H1 (cell line): ENCODE measurements at places on chromosomes 3 and 15.

DNA sequence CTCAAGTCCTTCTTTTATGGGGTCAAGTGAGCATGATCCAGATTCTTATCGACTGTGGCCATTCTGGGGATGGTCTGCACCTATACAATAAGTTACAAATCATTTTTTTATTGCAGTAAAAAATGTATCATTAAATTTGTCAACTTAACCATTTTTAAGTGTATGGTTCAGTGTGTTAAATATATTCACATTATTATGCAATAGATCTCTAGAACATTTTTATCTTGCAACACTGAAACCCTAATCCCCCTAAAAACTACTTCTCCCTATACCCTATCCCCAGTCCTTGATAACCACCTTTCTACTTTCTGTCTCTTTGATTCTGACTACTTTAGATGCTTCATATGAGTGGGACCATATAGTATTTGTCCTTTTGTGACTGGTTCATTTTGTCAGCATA lies 10.4 kb upstream of the BOC start:
- no peaks in the 10 kb centered on the region for H3K36me3 ChIP-seq
- DNase-seq = no peak
- H3K27me3 ChIP-seq = no peaks in the 10 kb centered on the region
- no peak overlapping the region for H3K4me3 ChIP-seq
- no peak overlapping the region for H3K27ac ChIP-seq

DNA sequence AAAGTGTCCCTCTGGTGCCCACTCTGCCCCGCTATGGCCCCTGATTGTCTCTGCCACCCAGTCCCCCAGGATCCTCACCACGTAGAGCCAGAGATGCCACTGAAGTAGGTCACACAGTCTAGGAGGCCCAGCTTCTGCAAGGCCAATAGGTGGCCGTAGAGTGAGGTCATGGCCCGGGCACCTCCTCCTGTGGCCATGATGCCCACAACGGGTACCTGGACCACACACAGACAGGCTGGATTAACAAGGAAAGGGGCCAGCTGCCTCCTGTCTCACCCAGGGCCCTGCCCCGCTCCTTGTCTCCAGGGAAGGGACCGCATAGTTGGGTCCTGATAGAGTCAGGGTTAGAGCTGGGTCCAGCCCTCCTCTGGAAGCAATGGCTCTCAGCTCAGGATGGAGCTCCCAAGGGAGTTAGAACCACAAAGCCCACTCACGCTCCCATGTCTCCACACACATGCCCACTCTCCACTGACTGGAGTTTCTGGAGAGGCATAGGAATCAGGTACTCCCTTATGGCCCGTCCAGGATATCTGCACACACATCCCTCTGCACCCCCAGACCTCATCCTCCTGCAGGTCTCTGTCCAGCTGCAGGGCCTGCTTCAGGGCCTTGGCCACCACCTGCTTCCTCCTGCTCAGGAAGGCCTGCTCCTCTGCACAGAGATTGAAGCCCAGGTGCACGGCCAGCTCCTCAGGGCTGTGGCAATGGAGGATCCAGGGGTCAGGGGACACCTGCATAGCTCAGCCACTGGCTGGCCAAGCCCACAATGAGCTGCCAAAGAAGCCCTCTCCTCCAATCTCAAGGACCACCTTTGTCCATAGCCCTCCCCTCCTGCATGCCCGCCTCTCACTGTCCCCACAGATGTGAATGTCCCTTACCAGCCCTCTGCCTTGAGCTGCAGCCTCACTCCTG lies 13.2 kb downstream of the PLA2G4D start:
- peaks cover 14% of the 10 kb centered on the region for H3K4me1 ChIP-seq
- no peak overlapping the region for H3K27ac ChIP-seq
- H3K36me3 ChIP-seq = no peaks in the 10 kb centered on the region
- DNase-seq = peak; percentile 49

DNA sequence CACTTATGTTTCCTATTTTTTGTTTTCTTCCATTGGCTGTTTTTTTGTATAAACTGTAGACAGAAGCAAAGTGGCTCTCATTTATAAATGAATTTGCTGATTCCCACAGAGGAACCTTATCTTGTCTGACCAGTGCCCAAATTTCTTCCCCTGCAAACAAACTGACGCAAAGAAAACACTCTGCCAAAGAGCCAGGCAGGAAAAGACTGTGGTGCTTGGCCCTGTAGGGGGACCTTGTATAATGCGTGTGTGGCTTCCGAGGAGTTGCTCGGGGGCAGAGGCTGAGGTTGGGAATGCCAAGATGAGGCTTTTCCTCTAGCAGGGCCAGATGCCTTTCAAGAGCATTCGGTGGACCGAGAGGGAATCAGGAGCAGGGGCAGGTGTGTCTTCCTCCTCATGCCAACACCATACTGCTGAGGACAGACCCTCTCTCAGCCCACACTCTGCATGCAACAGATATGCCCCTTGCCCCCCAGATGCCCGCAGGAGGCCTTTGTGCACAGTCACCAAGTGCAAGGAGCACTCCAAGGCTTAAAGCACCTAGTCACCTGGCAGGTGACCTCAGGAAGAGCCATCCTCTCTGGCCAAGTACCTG lies 104.3 kb upstream of the ABHD17C start:
- no peaks in the 10 kb centered on the region for H3K27me3 ChIP-seq
- H3K27ac ChIP-seq = no peak overlapping the region
- no peak for DNase-seq
- H3K4me1 ChIP-seq = no peaks in the 10 kb centered on the region
- no peak overlapping the region for H3K4me3 ChIP-seq

- H3K27me3 ChIP-seq = no peaks in the 10 kb centered on the region
- DNase-seq = no peak
- no peak overlapping the region for H3K27ac ChIP-seq
Observed at GRCh38 chr3:136699271-136699828, 52.8 kb downstream of the STAG1 start.

- 0 out of 2 replicates have a peak, but pooled peaks cover 2% of the 10 kb centered on the region for H3K27me3 ChIP-seq
- H3K36me3 ChIP-seq = no peaks in the 10 kb centered on the region
- DNase-seq = no peak
Observed at GRCh38 chr15:101554115-101554915, 64.8 kb upstream of the PCSK6 start.

DNA sequence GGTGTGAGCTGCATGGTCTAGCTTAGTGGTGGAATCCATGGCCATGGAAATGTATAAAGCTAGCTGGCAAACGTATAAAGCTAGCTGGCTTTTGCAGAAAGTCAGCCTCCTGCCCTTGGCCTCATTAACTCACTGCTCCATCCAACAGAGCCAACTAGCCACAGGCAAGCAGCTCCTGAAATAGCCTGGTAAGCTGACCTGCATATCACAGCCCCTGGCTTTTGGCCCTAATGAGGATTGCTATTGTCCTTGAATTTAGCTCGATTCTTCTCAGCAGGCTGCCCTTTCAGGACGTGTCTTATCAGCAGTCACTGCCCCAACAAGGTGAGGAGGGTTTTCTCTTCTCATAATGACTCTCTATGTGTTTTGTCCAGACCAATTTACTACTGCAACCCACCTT lies 446.8 kb downstream of the WDR72 start:
- no peak for DNase-seq
- no peaks in the 10 kb centered on the region for H3K36me3 ChIP-seq
- peaks cover 5% of the 10 kb centered on the region; the same call in 1 of the 2 replicates for H3K4me1 ChIP-seq
- no peaks in the 10 kb centered on the region for H3K27me3 ChIP-seq
- H3K27ac ChIP-seq = no peak overlapping the region

DNA sequence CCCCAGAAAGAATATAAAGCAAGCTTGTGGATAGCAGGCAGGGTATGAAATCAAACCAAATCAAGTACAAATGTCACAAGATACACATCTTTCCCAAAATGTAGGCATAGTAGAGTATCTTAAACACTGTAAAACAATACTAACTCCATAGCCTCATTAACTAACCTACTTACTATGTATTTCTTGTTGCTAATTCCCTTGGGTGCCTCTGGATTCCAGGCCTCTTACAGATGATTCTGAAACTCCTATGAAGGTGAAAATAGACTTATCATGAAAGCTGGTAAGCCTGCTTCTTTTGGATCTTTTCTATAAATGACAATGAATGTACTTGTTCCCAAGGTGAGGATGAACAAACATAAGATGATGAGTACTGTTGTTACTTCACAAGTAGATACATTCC lies 93.8 kb downstream of the FRMD5 start:
- H3K36me3 ChIP-seq = no peaks in the 10 kb centered on the region
- DNase-seq = no peak
- no peak overlapping the region for H3K4me3 ChIP-seq
- no peaks in the 10 kb centered on the region for H3K27me3 ChIP-seq

DNA sequence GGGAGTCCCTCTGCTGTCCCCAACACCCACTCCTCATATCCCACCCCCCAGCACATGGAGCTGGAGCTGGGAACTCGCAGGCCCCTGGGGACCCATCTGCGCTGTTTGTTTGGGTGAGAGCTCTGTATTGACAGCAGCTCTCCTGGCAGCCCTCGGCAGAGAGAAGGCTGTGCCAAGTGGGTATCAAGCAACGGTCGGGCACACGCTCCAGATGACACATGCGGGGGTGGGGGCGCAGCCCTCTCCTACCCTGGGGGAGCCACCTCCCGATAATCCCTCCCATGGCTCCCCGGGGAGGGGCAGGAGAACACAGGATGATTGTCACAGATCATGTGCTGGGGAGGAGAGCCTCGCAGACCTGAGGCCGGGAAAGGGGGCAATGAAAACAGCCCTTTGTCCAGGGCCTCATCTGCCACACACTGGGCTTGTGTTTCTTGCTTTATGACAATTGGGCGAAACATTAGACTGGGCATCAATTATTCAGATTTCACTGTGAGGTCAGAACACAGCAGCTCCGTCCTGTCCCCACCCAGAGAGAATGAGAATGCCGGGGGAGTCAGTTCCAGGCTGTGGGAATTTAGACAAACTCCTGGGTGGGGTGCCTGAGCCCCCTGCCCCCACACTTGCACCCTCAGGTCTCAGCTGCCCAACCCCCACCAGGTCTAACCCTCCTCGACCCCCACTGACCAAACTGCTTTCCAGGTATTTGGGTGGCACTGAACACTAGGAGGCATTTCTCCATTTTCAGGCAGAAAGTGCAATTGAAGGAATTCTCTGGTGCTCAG lies 46.4 kb upstream of the KLF13 start:
- no peaks in the 10 kb centered on the region for H3K4me1 ChIP-seq
- no peaks in the 10 kb centered on the region for H3K27me3 ChIP-seq
- H3K27ac ChIP-seq = no peak overlapping the region
- H3K36me3 ChIP-seq = no peaks in the 10 kb centered on the region

GRCh38 chr3:44584646-44585501 lies at the start of gene ZNF660:
ZNF660 (plus strand) TSS chr3:44584964; CDS start chr3:44594194, 9,230 bp downstream.
- DNase-seq = peak; percentile 81
- H3K27ac ChIP-seq = peak within 1 kb of the TSS; percentile 77
- H3K36me3 ChIP-seq = no peaks in the 10 kb centered on the region; the same call in 1 of the 2 replicates
- H3K4me1 ChIP-seq = no peaks in the 10 kb centered on the region; the same call in 1 of the 2 replicates
- H3K4me3 ChIP-seq = peak within 1 kb of the TSS; percentile 75

DNA sequence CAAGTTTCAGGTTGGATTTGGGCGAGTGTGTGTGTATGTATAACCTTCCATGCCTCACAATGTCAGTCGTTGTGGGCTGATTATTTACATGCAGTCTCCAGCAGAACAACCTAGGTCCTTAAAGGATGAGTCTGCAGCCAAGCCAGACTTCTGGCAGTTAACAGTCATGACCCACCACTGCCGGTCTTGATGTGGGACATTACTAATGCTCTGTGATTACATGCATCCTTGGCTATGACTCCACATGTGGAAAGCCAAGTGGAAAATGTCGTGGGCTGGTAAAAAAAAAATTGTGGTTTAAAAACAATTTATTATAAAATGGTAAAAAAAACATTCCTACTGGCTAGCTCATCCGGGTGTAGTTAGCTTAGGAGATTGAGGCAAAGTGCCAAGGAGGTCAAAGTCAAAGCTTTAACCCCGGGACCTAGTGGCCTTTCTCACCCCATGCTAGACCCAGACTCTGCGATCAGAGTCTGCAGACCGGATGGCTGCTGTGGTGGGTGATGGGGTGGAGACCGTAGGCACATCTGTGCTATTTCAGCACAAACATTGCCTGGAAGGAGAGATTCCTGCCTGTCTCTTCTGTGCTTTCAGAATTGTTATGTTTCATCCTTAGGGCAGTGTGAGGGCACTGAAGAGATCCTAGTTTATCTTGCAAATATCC lies 6.8 kb downstream of the RARRES1 start:
- no peak overlapping the region for H3K4me3 ChIP-seq
- no peak for DNase-seq
- no peaks in the 10 kb centered on the region for H3K36me3 ChIP-seq

- H3K36me3 ChIP-seq = no peaks in the 10 kb centered on the region
- no peak overlapping the region for H3K27ac ChIP-seq
- no peaks in the 10 kb centered on the region; the same call in 1 of the 2 replicates for H3K4me1 ChIP-seq
- H3K27me3 ChIP-seq = no peaks in the 10 kb centered on the region
Observed at GRCh38 chr15:66941108-66941711, 124.2 kb upstream of the SMAD3 start.

GRCh38 chr3:134462331-134462941 lies 23.3 kb downstream of the ANAPC13 start:
- no peak overlapping the region for H3K4me3 ChIP-seq
- no peaks in the 10 kb centered on the region for H3K27me3 ChIP-seq
- H3K27ac ChIP-seq = no peak overlapping the region
- DNase-seq = no peak
- H3K4me1 ChIP-seq = peaks cover 5% of the 10 kb centered on the region

GRCh38 chr3:131361464-131362421 lies 19.8 kb upstream of the NUDT16 start:
- H3K27ac ChIP-seq = peak overlapping the region; percentile 89
- peaks cover 2% of the 10 kb centered on the region; the same call in 1 of the 2 replicates for H3K4me1 ChIP-seq
- peak; percentile 95 for DNase-seq
- H3K27me3 ChIP-seq = no peaks in the 10 kb centered on the region
- peak overlapping the region; percentile 70 for H3K4me3 ChIP-seq

GRCh38 chr3:124336067-124336656 lies 344.2 kb upstream of the ROPN1 start:
- no peaks in the 10 kb centered on the region for H3K36me3 ChIP-seq
- no peaks in the 10 kb centered on the region for H3K4me1 ChIP-seq
- H3K27me3 ChIP-seq = no peaks in the 10 kb centered on the region

- H3K27ac ChIP-seq = no peak overlapping the region
- no peak for DNase-seq
- H3K4me3 ChIP-seq = no peak overlapping the region
- H3K4me1 ChIP-seq = peaks cover 14% of the 10 kb centered on the region
- peaks cover 13% of the 10 kb centered on the region for H3K27me3 ChIP-seq
Observed at GRCh38 chr15:74777769-74778598, 3.9 kb upstream of the CSK start.

- no peak for DNase-seq
- H3K27me3 ChIP-seq = no peaks in the 10 kb centered on the region
- peaks cover 3% of the 10 kb centered on the region for H3K4me1 ChIP-seq
- H3K27ac ChIP-seq = no peak overlapping the region
- H3K36me3 ChIP-seq = no peaks in the 10 kb centered on the region
- H3K4me3 ChIP-seq = no peak overlapping the region
Observed at GRCh38 chr3:126545544-126545943, 13.2 kb downstream of the C3orf22 start.

GRCh38 chr15:63599401-63600000 lies 2.3 kb downstream of the FBXL22 start:
- no peak for DNase-seq
- no peaks in the 10 kb centered on the region for H3K27me3 ChIP-seq
- H3K4me3 ChIP-seq = 0 out of 2 replicates have a peak overlapping the region, but pooled peaks have one; percentile 70
- H3K4me1 ChIP-seq = peaks cover 21% of the 10 kb centered on the region
- no peak overlapping the region for H3K27ac ChIP-seq
